Cardiac muscle cell (in vitro differentiated cells and primary cell): ENCODE measurements at places on chromosomes 4 and X. TPM values are rescaled to one million over a fixed set of nuclear protein-coding genes. Genes with fewer than 3 reads are reported as not detected.

GRCh38 chr4:185685804-185686203 is 126.2 kb downstream of the SORBS2 start:
- no peak for DNase-seq
- no peak overlapping the region for H3K4me3 ChIP-seq
- no peaks in the 10 kb centered on the region for H3K27me3 ChIP-seq
- H3K36me3 ChIP-seq, result peaks cover 7% of the 10 kb centered on the region

GRCh38 chr4:79255793-79256192 is 70.1 kb downstream of the NAA11 start:
- H3K27me3 ChIP-seq, result no peaks in the 10 kb centered on the region
- no peak for DNase-seq
- H3K4me1 ChIP-seq, result no peaks in the 10 kb centered on the region
- H3K27ac ChIP-seq, result no peak overlapping the region
- H3K36me3 ChIP-seq, result no peaks in the 10 kb centered on the region

GRCh38 chrX:137051978-137052642 is 18.3 kb upstream of the GPR101 start:
- peak; percentile 58 for DNase-seq
- no peaks in the 10 kb centered on the region for H3K36me3 ChIP-seq
- H3K4me3 ChIP-seq, result peak overlapping the region; percentile 29
- no peak overlapping the region for H3K27ac ChIP-seq

DNA sequence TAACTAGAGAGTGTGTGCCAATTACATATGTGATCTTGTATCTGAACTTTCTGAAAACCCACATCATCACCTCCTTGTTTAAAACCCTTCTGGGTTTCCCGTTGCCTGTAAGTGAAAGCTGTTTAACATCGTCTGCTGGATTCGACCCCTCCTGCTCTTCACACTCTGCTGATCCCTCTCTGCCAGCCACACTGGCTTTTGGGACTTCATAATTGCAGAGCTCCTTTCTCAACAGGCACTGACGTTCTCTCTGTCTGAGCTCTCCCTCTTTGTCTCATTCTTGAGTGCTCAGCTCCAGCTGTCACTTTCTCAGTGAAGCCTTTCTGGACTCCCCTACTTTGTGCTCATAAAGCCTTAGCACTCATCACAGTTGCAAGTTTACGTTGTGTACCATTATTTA is 153.9 kb downstream of the CEP135 start:
- no peaks in the 10 kb centered on the region for H3K27me3 ChIP-seq
- no peak overlapping the region for H3K4me3 ChIP-seq
- no peak overlapping the region for H3K27ac ChIP-seq

DNA sequence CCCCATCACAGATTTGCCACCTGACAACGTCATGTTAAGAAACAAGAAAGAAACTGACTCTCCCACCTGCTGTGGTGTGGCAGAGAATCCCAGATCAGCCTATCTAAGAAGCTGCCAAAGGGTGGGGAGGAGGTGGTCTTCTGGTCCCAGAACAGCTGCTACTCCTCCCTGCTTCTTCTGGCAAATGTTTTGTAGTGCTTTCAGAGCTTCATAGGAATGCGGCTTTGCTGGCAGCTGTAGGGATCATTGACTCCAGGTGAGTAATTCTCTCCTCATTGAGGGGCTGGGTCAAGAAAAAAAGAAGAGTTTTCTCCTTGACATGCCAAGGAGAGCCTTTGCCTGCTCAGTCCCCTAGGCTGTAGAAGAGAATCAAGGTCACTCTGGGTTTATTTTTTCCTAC is 23.3 kb downstream of the NRK start:
- no peak overlapping the region for H3K27ac ChIP-seq
- no peak overlapping the region for H3K4me3 ChIP-seq
- H3K4me1 ChIP-seq, result no peaks in the 10 kb centered on the region
- H3K36me3 ChIP-seq, result no peaks in the 10 kb centered on the region
- DNase-seq, result no peak
- H3K27me3 ChIP-seq, result no peaks in the 10 kb centered on the region

DNA sequence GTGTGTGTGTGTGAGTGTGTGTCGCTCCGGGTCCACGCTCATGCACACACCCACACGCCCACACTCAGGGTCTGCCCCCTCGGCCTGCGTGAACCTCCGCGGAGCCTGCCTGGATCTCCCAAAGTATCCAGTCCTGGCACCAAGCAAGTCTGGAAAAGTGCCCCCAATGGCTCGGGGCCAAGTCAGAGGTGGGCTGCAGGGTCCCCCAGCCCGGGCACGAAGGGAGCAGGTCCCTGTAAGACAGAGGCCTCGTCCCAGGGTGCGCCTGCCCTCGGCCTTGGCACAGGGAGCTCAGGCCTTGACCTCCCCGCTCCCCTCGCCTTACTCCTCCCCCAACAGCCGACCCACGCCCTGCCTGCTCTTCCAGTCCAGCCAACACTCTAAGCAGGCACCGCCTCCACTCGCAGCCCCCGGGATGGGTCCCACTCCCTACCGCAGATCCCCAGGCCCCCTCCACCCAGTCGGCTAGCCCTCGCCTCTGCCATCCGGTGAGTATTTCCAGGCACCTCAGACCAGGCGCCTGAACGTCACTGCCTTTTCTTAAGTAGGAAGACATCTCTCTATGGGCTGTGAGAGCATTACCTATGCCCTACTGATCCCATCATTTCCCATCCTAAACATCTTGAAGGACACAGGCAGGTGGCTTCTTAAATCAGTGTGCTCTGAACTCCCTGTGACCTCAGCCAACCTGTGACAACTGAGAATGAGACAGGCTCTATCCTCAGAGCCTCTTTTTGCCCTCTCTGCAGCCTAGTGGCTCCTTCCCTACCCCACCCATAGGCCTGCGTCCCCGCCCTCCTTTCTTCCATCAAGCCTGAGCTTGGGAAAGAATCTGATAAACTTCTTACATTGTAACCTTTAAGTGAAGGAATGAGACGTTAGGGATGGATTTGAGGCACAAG is 704 bp downstream of the FAM114A1 start:
- DNase-seq, result peak; percentile 41
- peaks cover 7% of the 10 kb centered on the region for H3K4me1 ChIP-seq
- H3K4me3 ChIP-seq, result peak overlapping the region; percentile 44
- H3K27me3 ChIP-seq, result no peaks in the 10 kb centered on the region
- peak overlapping the region; percentile 77 for H3K27ac ChIP-seq

- H3K4me3 ChIP-seq, result no peak overlapping the region
- no peaks in the 10 kb centered on the region for H3K36me3 ChIP-seq
- no peaks in the 10 kb centered on the region for H3K27me3 ChIP-seq
- H3K4me1 ChIP-seq, result no peaks in the 10 kb centered on the region
These were observed 198.3 kb upstream of the GYPA start for GRCh38 chr4:144338834-144339233.

DNA sequence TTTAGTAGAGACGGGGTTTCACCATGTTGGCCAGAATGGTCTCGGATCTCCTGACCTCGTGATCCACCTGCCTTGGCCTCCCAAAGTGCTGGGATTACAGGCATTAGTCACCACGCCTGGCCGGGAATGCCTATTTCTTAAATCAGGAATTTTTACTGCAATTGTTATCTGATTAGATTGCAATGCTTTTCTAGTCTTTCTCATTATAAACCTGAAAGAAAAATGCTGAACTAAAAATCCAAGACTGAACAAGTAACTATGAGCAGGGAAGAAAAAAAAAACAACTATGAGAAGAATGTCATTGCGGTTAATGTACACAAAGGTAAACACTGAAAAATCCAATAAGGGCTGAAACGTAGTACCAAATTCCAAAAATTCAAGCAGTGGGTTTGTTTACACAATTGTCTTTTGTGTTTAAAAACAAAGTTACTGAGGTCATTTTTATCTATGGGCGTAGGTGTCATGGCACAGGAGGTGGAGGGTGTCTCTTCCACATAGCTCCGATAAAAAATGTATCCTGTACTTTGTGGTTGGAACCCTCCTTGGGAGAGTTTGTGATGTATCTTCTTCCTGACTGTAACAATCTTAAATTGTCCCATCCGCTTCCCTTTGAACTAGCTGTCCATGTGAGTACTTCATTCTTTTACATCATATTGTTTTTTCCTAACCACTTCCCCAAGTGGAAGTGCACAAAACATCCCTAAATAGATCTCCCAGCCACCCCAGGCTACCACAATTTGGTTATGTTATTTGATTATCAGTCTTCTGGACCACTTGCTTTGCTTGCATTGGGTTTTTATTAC is 11.1 kb upstream of the TMEM156 start:
- no peak overlapping the region for H3K4me3 ChIP-seq
- no peaks in the 10 kb centered on the region for H3K27me3 ChIP-seq
- H3K27ac ChIP-seq, result peak overlapping the region; percentile 69
- no peaks in the 10 kb centered on the region for H3K36me3 ChIP-seq
- DNase-seq, result no peak
- no peaks in the 10 kb centered on the region for H3K4me1 ChIP-seq

DNA sequence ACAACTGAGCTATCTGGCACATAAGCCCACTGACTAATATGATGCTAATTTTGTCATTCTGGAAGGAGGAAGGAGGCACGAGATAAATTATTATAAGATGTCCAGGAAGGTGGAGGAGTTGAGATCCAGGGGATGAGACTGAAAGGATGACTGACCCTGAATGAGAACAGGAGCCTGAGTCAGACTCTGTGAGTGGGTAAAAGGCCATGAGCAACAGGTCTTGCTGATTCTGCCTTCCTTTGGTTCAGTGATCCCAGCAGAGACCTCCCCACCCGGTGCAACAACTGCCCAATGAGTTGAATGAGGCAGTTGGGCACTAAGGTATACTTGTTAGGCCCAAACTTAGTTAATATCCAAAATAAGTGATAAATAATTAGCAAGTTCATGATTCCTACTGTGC is 238.1 kb upstream of the GPC4 start:
- no peak overlapping the region for H3K27ac ChIP-seq
- H3K36me3 ChIP-seq, result no peaks in the 10 kb centered on the region
- H3K4me3 ChIP-seq, result no peak overlapping the region
- no peaks in the 10 kb centered on the region for H3K27me3 ChIP-seq

- H3K4me3 ChIP-seq, result peak overlapping the region; percentile 64
- H3K36me3 ChIP-seq, result no peaks in the 10 kb centered on the region
These were observed 848 bp downstream of the RAB9A start for GRCh38 chrX:13689741-13690211.

GRCh38 chr4:140789759-140790158 is 33.6 kb upstream of the TBC1D9 start:
- no peak overlapping the region for H3K27ac ChIP-seq
- no peak overlapping the region for H3K4me3 ChIP-seq
- no peak for DNase-seq
- H3K36me3 ChIP-seq, result no peaks in the 10 kb centered on the region

GRCh38 chr4:82320351-82320750 is 53.4 kb downstream of the HNRNPD start:
- H3K27me3 ChIP-seq, result no peaks in the 10 kb centered on the region
- DNase-seq, result no peak
- no peaks in the 10 kb centered on the region for H3K4me1 ChIP-seq

DNA sequence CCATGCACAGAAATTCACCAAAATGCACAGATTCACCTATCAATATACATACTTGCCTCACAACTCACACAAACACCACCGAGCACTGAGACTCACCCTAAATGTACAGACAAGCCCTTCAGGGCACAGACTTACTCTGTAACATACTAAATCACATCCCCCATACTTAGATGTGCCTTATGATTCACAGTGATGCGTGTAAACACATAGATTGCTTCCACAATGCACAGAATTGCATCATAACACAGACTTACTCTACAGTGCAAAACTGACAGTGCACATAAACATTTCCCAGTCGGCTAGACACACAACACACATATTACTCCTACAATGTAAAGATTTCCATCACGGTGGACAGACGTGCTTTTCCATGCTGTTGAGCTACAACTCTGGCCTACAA is 6.2 kb downstream of the LINC00632 start:
- no peak overlapping the region for H3K27ac ChIP-seq
- no peak for DNase-seq
- no peaks in the 10 kb centered on the region for H3K36me3 ChIP-seq
- H3K27me3 ChIP-seq, result no peaks in the 10 kb centered on the region
- no peaks in the 10 kb centered on the region for H3K4me1 ChIP-seq

GRCh38 chr4:79875344-79875899 is 197.6 kb downstream of the ANTXR2 start:
- H3K27ac ChIP-seq, result no peak overlapping the region
- DNase-seq, result no peak
- no peaks in the 10 kb centered on the region for H3K27me3 ChIP-seq

GRCh38 chr4:139243448-139244365 is 36.3 kb downstream of the MGARP start:
- no peaks in the 10 kb centered on the region for H3K36me3 ChIP-seq
- H3K27ac ChIP-seq, result no peak overlapping the region
- no peak overlapping the region for H3K4me3 ChIP-seq
- DNase-seq, result peak; percentile 92
- no peaks in the 10 kb centered on the region for H3K27me3 ChIP-seq

DNA sequence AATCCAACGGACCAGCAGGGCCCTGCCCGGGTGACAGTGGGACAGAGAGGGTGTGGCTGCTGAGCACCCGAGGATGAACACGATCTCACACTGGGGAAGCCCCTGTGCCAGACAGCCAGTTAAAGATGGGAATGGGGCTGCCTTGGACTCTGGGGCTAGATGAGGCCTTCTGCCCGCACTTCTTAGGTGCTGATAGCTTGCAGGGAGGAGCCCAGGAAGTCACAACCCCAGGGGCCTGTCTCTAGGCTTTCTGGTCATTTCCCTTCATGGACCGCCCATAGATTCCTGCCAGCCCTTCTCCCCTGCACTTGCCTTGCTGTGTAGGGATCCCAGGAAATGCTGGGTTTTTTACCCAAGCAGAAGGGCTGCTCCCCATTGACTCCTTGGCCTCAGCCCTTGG is 6.2 kb downstream of the ZNF275 start:
- H3K27me3 ChIP-seq, result no peaks in the 10 kb centered on the region
- no peak for DNase-seq
- no peak overlapping the region for H3K27ac ChIP-seq
- H3K4me3 ChIP-seq, result no peak overlapping the region
- H3K4me1 ChIP-seq, result no peaks in the 10 kb centered on the region

GRCh38 chr4:37978248-37978924 is 18.2 kb downstream of the PTTG2 start:
- peak overlapping the region; percentile 66 for H3K4me3 ChIP-seq
- H3K27me3 ChIP-seq, result no peaks in the 10 kb centered on the region
- H3K4me1 ChIP-seq, result no peaks in the 10 kb centered on the region
- H3K27ac ChIP-seq, result no peak overlapping the region
- H3K36me3 ChIP-seq, result no peaks in the 10 kb centered on the region

DNA sequence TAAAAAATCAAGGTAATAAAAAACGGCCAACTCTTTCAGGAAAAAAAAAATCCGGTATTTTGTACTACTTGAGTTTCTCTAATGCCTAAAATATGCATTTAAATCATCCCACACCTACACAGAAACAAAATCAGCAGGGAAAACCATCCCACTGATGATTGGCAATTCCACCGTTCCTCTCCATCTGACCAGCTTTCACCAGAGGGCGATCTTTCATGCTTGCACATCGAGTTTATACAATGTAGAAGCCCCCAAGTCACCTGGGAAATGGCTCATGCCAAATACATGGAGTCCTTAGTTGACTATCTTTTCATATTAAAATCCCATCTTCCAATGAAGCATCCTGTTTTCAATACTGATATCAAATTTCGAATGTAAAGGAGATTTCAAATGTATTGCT is 69.2 kb downstream of the PTCHD1 start:
- peaks cover 7% of the 10 kb centered on the region for H3K4me1 ChIP-seq
- no peaks in the 10 kb centered on the region for H3K36me3 ChIP-seq
- H3K27ac ChIP-seq, result no peak overlapping the region
- peak; percentile 3 for DNase-seq
- no peak overlapping the region for H3K4me3 ChIP-seq

OPN1MW gene
- total RNA-seq, result not detected in 2 replicates

SLC10A4 gene
- total RNA-seq, result 0.18 and 0.39 TPM in 2 replicates

CDX4 gene
- total RNA-seq, result not detected in 2 replicates

DCAF12L1 gene
- total RNA-seq, result 0.14 and 0.27 TPM in 2 replicates

BEND4 gene
- 1.6 and 2.7 TPM in 2 replicates for total RNA-seq

ZAR1 gene
- total RNA-seq, result not detected in 2 replicates

FMR1 gene
- 29.1 and 34.5 TPM in 2 replicates for total RNA-seq

USP26 gene
- total RNA-seq, result not detected in 2 replicates

CTAG2 gene
- total RNA-seq, result not detected in 2 replicates
